HFF-Myc (cell line): ENCODE measurements at places on chromosomes 4 and X.

GRCh38 chrX:153505361-153505760 lies 10.6 kb downstream of the BGN start:
- no peak for DNase-seq

DNA sequence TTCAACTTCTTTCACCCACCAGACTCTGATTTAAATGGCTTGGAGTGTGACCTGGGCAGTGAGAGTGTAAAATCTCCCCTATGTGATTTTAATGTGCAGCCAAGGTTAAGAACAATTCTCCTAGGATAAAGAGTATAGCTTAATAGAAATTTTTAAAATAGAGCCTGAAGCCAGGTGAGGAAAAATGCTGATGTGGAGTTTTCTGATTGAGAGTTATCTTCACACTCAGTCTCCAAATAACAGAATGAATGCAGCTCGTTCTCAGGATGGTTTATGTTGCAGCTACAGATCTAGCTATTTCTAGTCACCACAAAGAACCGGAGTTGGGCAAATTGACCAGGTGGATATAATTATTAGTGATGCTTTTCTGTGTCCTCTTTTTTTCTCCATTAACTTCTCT lies 70.7 kb downstream of the MOSPD2 start:
- no peak for DNase-seq

DNA sequence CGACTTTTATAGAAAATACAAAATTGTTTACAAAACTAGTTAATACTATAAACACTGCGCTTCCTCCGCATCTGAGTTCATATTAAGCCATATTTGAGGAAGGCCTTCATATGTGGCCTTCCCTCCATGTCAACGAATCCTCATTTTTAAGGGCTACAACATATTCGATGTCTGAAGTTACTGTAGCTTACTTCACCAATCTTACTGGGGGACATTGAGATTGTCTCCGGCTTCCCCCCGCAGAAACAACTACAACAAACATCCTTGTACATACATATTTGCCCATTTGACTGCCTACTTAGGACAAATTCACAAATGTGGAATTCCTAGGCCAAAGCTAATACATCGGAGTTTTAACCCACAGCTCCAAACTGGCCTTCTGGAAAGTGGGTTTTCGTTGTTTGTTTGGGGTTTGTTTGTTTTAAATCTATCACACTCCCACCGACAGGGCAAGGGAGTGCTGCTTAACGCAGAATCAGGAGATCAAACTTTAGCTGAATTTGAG lies 581 bp upstream of the FAM114A1 start:
- no peak for DNase-seq

DNA sequence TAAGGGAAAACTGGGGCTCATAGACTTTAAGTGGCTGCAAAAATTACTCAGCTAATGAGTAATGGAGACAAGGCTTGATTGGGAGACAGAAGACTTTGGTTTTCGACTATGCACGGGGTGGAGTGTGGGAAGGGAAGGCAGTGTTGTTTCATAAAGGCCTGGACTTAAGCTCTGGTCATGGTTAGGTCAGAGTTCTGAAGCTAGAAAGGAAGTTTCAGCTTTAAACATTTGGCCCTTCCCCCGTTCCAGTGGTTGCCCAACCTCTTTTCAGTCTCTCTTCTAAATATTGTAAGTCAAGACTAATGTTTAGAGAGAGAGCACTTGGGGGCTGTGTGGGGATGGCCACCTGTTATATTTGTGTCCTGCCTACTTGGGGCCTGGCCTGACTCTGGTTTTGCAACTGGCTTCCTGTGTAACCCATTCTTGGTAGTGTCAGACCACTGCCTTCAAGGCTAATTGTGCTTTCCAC lies 21.0 kb downstream of the MSN start:
- DNase-seq, result no peak

- peak; percentile 1 for DNase-seq
These were observed 4.7 kb downstream of the HS3ST1 start for GRCh38 chr4:11424000-11424399.

DNA sequence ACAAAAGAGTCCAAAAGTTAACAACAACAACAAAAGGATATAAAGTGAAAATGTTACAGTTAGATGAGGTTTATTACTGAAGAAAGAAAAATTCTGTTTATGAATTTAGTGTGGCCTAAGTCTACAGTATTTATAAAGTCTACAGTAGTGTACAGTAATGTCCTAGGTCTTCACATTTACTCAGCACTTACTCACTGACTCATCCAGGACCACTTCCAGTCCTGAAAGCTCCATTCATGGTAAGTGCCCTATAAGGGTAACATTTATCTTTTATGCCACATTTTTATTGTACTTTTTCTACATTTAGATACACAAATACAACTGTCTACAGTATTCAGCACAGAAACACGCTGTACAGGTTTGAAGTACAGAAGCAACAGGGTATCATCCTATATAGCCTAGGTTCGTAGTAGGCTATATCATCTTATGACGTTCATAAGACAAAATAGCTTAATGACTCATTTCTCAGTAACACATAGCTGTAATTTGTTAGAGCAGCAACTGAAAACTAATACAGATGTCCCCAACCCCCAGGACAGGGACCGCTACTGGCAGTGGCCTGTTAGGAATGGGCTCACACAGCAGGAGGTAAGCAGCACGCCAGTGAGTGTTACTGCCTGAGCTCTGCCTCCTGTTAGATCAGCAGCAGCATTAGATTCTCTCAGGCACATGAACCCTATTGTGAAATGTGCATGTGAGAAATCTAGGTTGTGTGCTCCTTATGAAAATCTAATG lies 61.3 kb downstream of the CENPC start:
- DNase-seq, result peak; percentile 6

GRCh38 chr4:73211968-73212367 lies 46.6 kb downstream of the ANKRD17 start:
- DNase-seq, result no peak

DNA sequence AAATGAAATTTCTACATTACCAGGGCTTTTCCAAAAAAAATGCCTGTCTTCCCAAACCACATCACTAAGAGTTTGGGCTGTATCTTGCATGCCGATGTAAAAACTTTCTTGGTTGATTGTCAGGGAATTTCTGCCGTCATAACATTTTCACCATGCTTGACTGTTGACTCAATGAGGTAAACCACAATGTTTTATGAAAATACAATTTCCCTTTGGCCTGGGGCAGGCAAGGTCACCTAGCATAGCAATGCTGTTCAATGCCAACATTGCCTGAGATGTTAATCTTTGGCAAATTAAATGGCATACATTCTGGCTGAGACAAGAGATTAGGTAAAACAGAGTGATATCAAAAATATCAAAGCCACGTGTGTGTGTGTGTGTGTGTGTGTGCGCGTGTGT lies 137.1 kb upstream of the TBL1X start:
- no peak for DNase-seq

DNA sequence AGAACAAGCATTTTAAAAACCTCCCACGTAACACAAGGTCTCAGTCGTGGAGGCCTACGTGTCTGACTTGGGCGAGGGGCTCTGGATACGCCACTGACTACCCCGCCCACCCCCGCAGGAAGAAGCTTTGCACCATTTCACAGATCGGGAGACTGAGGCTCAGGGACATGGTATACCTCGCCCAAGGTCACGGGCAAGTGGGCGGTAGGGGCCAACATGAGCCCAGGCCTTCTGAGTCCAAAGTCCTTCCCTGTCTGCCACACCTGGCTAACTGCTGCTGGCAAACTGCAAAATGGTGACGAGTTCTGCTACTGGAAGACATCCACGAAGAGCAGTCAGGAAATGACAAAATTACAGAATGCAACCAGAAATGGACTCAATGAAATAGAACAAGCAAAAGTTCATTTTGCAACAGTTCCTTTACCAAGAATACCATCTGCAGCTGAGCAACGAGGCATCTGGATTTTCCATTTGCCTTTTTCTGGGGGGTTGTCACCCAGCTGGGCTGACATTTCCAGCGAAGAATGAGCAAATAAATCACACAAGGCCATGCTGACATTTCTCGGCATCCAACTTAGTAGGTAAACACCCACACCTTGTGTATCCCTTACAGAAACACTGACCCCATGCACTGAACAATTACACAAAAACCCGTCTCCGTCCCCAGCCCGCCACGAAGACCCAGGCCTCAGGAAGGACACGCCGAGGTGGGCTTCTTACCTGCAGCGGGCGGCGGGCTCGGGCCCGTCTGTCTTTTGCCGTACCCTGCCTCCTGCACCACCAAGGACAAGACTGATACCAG lies 70.2 kb upstream of the AFAP1 start:
- DNase-seq, result no peak

- no peak for DNase-seq
These were observed 67.7 kb upstream of the HMX1 start for GRCh38 chr4:8939160-8939839.

GRCh38 chr4:7876201-7876875 lies 63.3 kb downstream of the AFAP1 start:
- DNase-seq, result no peak

- DNase-seq, result no peak
These were observed 210.0 kb upstream of the STK26 start for GRCh38 chrX:131812847-131813825.

GRCh38 chr4:74098427-74098994 lies 484 bp downstream of the CXCL2 start:
- DNase-seq, result no peak

DNA sequence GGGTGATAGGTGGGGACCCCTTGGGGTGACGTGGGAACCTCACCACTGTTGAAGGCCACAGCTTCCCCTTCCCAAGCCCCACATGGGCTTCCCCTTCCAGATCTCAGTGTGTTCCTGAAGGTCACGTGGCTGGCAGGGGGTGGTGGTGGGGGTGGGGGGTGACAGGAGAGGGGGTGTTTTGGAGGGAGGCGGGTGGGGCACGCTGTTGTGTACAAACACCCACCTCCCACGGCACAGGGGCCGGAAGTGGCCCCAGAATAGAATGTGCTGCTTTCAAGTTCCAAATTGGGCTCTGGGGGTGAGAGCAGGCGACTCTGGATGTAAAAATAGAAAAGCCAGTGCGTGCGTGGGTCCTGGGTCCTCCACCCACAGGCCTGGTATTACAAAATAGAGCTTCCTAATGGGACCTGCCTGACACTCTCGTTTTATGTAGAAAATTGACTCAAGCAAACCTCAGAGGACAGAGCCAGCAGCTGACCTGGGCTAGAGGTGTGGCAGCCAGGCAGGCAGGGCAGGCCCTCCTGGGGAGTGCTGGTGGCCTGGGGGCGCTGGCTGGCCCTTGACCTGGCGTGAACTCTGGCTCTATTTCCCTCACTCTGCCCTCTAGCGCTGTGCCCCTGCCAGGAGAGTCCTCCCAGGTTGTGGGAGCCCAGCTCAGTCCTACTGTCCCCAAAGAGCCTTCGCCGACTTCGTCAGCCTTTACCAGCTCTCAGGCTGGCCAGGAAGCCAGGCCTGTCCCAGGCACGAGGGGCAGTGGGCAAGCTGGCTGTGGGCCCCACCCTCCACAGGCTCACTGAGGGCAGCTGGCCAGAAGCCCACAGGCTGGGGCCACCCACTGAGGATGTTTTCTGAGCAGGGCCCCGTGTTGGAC lies 5.4 kb upstream of the SH3BP2 start:
- DNase-seq, result no peak

GRCh38 chr4:84623661-84624060 lies 40.7 kb downstream of the CDS1 start:
- no peak for DNase-seq

GRCh38 chrX:285076-285677 lies 4.0 kb downstream of the PLCXD1 start:
- no peak for DNase-seq

DNA sequence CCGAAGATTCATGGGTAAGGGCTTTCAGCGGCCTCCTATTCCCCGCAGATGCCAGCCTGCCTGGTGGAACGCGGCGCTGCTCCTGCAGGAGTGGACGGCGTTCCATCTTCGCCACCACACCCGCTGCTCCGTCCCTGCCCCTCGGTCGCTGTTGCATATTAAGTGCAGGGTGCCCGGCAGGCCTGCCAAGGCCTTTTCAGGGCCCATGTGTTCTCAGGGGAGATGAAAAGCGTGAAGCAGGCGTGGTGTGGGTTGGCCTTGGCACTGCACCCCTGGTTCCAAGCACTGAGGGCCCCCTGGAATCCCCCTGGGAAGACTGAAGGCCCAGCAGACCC lies 52.0 kb downstream of the SORCS2 start:
- no peak for DNase-seq

GRCh38 chr4:84644087-84644486 lies 61.2 kb downstream of the CDS1 start:
- DNase-seq, result no peak

- DNase-seq, result no peak
These were observed 1710.3 kb upstream of the PCDH7 start for GRCh38 chr4:29009908-29010307.

GRCh38 chr4:53197772-53198142 lies 168.1 kb downstream of the SCFD2 start:
- no peak for DNase-seq

DNA sequence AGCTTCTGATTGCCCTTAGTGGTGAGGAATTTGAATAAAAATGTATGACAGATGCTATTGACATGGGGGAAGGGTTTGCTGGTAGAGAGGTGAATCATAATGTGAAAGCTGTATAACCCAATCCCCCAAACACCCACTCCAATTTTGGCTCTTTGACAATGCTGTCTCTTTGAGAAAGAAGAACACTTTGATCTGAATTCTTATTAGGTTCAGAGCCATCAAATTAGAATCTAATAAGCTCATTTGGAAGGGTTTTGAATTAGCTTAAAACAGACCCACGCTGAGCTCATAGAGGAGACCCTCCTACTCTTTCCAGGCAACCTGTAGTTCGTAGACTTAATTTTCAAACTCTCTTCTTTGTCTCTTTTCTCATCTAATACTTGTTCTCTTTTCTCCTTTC lies 416.6 kb upstream of the ARX start:
- no peak for DNase-seq

- no peak for DNase-seq
These were observed 1676.4 kb downstream of the PCDH7 start for GRCh38 chr4:32396507-32397070.

DNA sequence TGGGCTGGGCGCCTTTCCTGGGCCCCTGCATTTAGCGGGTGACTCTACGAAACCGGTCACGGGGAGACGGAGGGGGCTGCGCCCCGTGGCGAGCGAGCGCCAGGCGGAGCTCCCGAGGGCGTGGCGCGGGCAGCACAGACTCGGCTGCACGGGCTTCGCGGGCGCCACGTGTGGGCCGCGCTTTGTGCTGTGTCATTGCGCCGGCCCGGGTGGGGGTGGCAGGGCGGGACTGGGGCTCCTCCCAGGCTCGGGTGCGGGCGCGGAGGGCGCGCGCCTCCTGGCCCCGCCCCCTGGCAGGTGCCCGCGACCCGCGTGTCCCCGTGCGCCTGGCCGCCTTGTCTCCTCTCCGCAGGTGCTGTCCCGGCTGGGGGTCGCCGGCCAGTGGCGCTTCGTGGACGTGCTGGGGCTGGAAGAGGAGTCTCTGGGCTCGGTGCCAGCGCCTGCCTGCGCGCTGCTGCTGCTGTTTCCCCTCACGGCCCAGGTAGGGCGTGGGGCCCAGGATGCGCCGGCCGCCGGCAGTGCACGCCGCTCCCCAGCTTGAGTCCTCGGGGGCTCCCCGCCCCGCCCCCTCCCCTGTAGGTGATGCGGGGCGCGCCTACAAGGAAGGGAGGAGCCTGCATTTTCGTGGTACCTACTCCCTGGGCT lies 651 bp downstream of the UCHL1 start:
- DNase-seq, result no peak
